ENCODE measurements at places on chromosomes 2 and 18.

GRCh38 chr2:79370976-79371538, 141.8 kb upstream of the CTNNA2 start:
- DNase-seq, result no peak

- DNase-seq, result no peak
These were observed 15.7 kb downstream of the ARMC9 start for GRCh38 chr2:231213931-231214642.

DNA sequence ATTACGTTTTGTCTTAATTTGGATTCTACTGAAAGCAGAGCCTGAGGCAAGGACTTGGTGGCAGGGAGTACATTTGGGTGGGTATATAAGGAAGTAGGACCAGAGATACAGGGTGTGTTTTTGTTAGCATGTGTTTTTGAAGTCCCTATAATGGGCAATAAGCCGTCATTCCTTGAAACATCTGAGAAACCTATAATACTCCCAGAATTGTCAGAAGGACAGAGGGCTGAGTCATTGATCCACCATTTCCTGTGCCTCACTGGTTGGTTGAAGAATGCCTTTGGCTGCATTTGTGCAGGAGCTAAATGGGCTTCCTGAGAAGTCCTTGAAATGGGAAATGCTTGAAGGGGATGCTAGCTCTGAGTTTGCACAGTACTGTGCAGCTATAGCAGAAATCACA, 281.8 kb upstream of the ZEB2 start:
- DNase-seq, result peak; percentile 29

DNA sequence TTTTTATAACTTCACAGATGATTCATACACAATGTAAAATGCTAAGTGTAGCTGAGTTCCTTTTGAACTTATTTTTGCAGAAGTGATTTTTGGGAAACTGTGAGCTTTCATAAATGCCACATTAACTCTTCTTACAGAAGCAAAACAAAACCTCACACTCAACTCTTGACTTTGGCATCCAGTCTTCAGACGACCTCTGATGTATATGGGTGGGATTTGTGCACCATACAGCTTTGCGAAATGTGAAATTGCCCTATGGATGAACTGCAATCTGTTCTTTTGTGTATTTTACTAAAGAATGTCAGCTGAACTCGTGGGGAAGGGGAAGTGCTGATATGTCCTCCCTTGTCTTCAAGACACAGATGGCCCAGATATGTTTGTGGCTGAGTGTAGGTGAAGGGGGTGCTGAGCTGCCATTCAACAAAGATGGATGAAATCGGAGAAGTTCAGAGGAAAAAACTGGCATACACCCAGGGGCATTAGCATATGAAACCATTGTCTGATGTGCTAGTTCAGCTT, 218.3 kb downstream of the PTGR3 start:
- DNase-seq, result no peak

DNA sequence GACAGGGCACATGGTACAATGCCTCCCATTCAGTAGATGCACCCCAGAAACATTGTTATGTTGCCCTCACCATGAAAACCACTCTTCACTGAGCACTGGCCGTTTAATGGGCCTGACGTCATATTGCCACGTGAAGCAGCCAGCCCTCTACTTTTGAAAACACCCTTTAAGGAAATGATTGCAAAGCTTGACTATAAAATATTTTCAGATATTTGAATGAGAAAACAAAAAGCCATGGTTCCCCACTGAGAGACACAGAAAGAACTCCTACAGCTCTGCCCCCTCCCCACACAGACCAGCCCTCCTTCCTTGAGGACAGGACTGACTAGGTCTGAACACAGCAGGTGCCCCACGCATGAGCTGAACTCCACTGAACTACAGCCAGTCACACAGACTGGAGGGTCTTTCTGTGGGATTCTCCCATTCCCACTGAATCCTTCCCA, 349.1 kb downstream of the ANAPC1 start:
- DNase-seq, result no peak

DNA sequence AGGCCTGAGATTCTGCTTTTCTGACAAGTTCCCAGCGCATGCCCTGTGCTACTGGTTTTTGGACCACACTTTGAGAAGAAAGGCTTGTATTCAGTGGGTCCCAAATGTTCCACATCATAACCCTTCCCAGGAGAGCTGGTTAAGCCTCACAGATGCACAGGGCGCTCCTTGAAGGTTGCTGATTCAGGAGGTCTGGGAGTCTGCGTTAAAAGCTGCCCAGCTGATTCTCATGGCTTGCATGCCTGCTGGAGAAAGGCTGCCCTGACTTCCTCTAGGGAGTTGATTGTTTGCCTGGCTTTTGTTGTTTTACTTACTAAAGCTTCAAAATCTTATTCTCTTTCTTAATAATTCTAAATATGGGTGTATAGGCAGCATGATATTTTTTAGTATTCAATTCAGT, 20.7 kb downstream of the CRYGD start:
- no peak for DNase-seq

GRCh38 chr2:237041231-237041630, 44.5 kb upstream of the COPS8 start:
- DNase-seq, result no peak

- DNase-seq, result no peak
These were observed 166.1 kb upstream of the RAB6C start for GRCh38 chr2:129813404-129813803.

DNA sequence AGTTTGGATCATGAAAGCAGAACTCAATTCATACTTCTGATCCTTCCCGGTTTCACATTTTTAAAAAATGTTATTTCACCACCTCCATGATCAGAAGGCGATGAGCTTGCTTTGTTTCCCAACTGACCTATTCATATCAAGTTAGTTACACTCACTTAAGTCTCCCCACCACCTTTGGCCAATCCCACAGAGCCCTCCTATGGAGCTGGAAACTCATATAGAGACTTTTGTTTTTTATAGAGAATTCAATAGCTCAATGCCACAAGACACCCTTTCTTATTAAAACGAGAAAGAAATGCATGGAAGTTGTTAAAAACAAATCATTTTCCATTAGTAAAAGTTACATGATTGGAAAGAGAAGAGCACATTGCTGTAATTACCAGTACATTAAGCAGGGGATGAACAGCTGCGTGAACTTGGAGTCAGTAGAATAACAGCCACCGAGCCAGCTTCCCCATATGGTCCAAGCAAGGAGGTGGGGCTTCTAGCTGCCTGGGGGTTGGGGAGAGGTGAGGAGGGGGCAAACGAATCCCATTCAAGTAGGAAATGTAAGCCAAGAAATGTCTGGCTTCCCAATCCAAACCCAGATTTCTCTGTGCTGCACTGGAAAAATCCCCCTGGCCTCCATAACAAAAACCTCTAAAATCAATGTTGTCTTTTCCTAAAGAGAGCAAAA, 614.5 kb downstream of the IRS1 start:
- peak; percentile 11 for DNase-seq

DNA sequence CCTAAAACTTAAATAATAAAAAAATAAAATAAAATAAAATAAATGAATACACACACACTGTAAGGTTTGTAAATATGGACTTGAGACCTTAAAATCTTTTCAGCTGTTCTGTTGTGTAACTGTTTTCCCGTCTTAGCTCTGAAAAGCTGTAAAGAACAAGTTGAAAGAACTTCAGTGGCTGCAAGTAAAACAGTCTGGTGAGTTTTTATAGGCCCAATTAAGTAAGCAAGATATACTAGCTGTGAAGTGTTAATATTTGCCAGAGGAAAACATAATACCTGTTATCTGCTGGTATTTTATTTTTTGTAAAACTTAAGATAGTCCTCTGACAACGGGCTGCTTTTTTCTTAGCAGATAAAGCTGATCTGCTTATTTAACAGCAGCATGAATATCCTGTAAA, 176.9 kb upstream of the NRP2 start:
- DNase-seq, result no peak

GRCh38 chr2:160222546-160223283, 22.6 kb upstream of the ITGB6 start:
- DNase-seq, result no peak

GRCh38 chr2:162473-163382, 101.1 kb downstream of the SH3YL1 start:
- no peak for DNase-seq

DNA sequence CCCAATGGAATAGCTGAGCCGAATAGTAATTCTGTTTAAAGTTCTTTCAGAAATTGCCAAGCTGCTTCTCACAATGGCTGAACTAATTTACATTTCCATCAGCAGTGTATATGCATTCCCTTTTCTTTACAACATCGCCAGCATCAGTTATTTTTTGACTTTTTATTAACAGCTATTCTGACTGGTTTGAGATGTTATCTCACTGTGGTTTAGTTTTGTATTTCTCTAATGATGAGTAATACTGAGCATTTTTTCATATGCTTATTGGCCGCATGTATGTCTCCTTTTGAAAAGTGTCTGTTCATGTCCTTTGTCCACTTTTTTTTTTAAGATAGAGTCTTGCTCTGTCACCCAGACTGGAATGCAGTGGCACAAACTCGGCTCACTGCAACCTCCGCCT, 100.7 kb downstream of the C2orf74 start:
- no peak for DNase-seq

DNA sequence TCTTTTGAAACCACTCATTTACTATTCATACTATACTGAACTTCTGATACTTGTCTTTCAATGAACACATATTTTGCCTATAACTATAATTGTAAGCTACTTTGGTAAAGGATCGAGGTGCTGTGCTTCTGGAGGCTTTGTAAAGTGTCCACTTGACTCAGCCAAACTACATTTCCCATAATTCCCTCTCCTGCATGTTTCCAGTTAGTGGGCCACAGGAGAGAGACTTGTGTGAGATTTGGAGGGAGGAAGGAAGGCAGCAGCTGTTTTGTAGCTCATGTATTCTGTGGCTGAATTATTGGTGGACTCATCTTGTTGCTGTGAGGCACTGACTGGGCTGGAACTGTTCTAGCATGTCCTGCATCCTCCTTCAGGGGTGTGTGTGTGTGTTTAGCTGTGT, 328.8 kb downstream of the ARL6IP6 start:
- DNase-seq, result no peak

GRCh38 chr2:127197475-127198385, 22.4 kb downstream of the CYP27C1 start:
- DNase-seq, result peak; percentile 80

DNA sequence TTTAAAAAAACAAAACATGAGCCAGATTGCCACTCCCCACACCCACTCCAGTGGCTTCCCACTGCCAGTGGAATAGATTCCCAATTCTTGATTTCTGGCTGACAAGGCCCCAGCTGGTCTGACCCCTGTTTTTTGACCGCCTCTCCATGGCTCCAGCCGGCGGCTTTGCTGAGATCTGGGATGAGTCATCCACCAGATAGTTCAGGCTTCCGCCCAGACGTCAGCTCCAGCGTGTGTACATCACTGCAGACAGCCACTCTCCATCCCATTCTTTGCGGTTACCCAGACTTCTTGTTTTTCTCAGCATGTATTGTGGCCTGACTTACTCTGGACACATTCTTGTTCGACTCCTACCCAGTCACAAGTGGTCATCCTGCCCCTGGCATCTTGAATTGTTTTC, 227.9 kb downstream of the GBX2 start:
- DNase-seq, result peak; percentile 95

GRCh38 chr18:24656551-24657443, 196.4 kb downstream of the HRH4 start:
- no peak for DNase-seq

GRCh38 chr2:78251708-78252107, 729.5 kb upstream of the LRRTM4 start:
- no peak for DNase-seq

DNA sequence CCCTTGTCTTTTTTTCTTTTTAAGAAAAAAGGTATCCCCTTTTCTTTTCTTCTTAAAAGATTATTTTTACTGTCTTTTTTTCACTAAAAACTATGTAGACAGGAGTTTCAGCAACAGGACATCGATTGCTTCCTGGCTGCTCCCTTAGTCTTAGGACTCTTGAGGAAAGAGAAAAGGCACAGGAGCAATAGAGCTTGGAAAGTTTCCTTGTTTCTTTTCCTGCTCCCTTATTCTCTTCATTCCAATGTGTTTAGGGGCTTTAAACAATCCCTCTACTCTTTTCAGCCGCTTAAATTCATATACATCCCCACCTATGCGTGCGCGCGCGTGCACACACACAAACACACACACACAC, 225.9 kb upstream of the FBXO11 start:
- no peak for DNase-seq

DNA sequence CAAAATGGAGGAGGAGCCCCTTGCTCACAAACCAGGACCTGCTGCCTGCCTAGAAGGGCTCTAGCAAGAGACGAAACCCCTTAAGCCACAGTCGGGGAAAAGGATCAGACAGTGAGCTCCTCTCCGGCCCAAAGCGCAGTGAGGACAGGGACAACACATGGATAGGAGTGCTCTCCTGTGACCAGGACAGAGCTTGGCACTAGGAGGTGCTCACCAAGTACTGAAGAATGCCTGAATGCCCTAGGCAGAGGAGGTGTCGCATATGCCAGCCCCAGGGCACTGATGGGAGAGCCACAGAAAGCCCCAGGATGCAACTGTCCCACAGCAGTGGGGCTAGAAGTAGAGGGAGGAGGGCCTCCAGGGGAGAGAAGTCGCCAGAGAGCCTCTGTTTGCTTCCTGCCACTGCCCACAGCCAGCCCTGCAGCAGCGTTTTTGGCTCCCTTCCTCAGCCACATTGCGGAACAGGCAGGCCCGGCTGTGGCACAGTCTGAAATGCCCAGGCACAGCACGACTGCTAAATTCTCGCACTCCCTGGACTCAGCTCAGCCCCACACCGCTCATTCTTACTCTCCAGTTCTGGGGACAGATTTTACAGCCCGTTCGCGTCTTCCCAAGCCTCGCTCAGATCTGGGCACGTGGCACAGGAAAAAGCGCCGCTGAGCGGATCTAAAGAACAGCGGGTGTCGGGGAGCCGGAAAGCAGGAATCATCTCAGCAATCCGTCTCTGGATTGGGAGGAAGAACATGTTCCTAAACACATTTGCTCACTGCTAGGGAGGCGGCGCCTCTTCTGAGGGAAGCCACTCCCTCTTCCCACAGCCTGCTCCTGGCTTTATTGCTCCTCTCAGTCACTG, 98.7 kb upstream of the POU3F3 start:
- no peak for DNase-seq

DNA sequence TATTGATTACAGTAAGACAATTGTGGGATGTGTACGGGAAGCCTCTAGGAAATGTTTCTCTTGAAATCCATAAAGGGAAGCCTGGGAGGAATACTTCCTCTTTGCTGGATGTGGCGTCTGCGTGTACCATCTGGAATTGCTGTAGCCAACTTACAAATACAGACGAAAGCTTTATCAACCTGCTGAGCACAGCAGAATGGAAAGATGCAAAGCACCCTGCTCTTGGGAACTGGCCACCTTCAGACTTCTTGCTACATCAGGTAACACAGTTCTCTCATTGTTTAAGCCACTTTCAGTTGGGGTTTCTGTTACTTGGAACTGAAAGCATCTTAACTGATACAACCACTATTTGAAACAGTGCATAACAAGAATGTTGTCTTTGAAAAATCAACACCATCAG, 213.8 kb downstream of the HRH4 start:
- DNase-seq, result no peak

- DNase-seq, result no peak
These were observed 201.0 kb upstream of the SALL3 start for GRCh38 chr18:78778651-78779050.

- DNase-seq, result no peak
These were observed 23.3 kb upstream of the ST3GAL5 start for GRCh38 chr2:85911814-85912692.

DNA sequence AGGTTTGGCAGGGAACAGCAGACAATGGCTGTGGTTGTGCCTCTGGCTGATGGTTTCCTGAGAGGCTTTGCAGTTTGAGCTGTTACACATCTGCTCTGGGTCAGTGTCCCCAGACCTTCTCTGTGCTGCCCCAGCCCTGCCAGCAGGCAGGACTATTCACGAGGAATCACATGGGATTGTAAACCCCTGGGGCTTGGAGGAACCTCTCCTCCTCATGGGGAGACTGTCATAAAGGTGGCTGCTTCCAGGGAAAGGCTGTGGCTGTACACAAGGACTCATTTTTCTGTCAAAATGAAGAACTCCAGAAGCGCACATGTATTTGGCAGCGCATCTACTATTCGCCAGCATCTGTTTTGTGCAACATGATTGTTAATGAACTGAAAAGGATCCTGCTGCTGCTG, 142.6 kb upstream of the CYP1B1 start:
- DNase-seq, result no peak
